Karpas-422 (cell line): ENCODE measurements at places on chromosomes 7 and 10. TPM values are rescaled to one million over a fixed set of nuclear protein-coding genes. Genes with fewer than 3 reads are reported as not detected.

SYT15B gene
- 0.11 TPM in 1 of 2 replicates, not detected in the other for total RNA-seq

DNA sequence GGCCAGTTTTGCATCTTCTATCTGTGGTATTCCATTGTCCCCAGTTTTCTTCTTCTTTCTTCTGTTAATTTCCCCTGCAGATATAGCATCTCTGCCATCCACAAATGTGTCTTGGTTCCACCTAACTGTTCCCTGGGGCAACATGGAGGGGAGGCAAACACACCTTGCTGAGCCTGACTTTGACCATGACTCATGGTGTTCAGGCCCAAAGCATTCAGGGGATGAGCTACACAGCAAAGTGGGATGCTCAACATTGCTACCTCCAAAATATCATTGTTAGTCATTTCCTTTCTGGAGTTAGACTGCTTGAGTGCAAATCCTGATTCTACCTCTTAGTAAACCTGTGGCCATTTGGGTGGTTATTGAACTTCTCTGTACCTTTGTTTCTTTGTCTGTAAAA is 542.7 kb downstream of the LRMDA start:
- no peak for DNase-seq

PCGF6 gene
- total RNA-seq: 7.6 and 10.7 TPM in 2 replicates

NKX2-3 gene
- total RNA-seq: not detected in 2 replicates

DNA sequence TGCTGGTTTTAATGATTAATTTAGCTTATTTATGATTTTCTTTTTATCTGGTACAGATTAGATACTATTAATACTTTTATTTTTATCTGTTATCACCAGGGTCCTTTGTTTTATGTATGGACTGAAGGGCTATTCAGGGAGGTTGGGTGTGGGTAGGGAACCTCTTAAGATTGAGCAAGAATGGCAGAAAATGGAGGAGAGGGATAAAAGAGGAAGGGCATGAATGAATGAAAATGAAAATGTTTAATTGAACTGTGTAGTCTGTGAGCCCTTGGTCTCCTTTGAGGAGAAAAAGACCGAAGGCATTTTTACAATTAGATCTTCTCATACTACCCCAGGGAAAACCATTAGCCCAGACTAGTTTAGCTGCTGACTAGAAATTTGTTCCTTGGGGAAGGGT is 93.1 kb downstream of the CDK14 start:
- DNase-seq: peak; percentile 49

GRCh38 chr10:32951111-32951510 is 6.9 kb downstream of the ITGB1 start:
- peak; percentile 49 for DNase-seq

INSIG1 gene
- 201 and 249 TPM in 2 replicates for total RNA-seq

DNA sequence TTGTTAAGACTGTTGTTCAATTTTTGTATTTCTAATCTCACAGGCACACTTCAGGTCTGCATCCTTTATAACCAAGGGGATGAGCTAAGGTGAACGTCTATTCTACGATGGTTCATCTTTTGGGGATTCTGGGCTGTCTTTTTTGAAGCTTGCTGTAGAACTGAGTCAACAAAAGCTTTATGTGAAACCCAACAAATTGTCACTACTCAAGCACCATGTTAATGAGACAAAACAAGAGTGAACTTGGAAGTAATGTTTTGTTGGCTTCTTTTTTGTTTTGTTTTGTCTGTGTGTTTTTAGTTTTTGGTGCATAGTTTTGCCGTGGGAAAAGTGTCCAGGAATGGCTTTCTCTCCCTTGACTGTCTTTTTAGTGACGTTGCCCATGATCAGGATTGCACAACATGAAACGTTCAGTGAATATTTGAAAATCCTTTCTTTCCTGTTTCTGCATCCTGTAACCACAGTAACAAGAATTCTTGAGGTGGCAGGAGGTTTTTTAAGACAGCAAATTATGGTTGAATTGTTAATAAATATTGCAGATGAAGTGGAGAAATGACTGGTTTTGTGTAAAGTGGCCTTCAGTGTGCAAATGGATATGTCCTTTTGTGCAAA is 65.6 kb downstream of the WIPF3 start:
- no peak for DNase-seq

DNA sequence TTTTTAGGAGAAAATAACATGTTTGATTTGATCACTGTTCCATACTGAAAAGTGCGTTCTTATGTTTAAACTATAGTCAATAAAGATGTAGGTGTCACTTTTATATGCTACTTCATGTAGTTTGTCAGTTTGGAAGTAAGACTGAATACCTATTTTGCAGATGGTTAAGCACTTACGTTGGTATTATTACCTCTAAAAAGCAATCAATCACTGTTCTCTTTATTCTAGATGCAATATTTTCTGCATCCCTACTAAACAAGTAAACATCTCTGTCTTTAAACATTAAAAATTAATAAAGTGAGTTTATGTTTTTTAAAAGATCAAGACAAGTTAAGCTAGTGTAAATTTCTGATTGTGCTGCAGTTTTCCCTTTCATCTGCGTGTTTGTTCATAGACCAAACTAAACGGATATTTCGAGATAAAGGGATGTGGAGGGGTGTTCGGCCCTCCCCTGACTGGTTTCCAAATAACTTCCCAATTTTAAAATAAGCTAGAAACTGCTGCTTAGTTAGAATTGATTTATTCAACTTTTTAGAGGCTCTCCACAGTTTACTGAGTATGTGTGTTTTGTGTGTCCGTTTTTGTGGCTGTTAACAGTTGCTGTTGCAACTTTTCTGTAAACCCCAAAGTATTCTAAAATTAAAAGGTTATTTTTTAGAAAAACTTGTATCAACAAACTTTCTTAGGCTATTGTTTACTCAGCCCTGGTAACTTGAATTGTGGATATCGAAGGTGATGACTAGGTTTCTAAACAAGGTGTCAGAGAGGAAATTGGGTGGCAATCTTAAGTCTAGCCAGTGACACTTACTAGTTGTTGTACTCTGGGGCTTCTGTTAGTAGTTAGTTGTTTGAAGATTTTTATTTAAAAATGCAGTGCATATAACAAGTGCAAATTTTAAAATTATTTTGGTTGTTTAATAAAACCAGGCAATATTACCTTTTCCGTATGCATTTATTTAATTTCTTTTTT is 974 bp downstream of the KIF11 start:
- peak; percentile 49 for DNase-seq

DNA sequence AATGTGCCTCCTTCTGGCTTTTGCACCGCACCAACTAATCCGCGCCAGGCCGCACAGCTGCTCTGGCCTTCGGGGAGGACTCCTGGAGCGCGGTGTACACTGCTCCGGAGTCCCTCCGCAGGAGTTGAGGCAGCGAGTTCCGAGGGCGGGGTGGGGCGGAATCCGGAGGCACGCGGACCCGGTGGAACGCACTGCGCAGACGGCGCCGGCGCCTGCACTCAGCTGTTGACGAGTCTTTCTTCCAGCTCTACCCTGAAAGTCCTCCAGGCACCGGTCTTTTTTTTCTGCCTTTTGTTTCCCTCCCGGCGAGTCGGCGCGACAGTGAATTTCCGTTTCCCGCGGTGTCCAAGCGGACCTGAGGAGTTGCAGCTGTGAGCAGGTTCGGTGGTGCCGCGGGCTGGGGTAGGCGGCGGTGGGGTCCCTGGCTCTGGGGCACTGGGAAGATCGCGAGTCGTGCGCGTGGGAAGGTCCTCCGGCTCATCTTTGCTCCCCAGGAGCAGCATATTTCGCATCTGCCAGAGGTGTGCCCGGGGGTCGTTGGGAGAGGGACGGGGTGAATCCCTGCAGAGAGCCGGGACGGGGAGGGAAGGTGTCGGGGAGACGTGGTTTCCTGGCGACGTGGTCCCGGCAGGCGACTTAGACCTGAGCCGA is 44.1 kb downstream of the SFTPD start:
- DNase-seq: no peak

GRCh38 chr7:107326061-107326460 is 143.8 kb upstream of the GPR22 start:
- no peak for DNase-seq

ZCCHC24 gene
- 0.60 and 0.61 TPM in 2 replicates for total RNA-seq

GRCh38 chr7:28112883-28113540 is 67.6 kb downstream of the JAZF1 start:
- no peak for DNase-seq

DNA sequence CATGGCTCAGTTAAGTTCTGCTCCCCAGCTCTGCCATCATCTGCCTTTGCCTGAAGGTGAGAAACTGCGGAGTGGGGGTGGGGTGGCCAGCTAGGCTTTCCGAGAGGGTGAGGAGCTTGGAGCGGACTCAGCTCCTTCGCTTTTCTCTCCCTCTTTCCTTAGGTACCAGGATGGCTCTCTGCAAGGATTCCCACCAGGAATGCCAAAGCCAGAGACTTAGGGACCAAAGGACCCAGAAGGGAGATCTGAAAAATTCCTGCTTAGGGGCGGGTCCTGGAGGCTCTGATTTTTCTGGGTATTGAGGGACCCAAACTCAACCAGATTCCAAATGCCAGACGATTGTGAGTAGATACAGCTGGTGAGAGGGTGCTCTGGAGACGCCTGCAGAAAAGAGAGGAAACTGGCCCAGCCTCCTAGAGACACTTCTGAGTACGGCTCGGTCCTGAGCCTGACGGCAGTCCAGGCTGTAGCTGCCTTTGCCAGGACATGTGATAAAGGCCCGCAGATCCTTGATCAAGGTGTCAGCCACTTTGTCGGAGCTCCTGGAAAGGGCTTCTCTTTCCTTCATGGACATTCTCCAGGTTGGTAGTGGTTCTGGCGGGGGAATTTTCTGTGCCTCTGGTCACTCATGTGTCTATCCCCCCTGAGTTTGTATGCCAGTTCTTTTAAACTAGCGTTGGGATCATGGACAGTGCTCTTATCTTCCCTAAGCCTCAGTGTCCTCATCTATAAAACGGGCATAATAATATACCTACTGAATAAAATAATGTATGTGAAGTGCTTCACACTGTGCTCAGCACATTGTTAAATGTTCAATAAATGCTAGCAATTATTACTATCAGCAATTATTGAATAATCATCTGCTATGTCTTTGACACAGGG is 42.5 kb upstream of the BTRC start:
- DNase-seq: no peak

DNA sequence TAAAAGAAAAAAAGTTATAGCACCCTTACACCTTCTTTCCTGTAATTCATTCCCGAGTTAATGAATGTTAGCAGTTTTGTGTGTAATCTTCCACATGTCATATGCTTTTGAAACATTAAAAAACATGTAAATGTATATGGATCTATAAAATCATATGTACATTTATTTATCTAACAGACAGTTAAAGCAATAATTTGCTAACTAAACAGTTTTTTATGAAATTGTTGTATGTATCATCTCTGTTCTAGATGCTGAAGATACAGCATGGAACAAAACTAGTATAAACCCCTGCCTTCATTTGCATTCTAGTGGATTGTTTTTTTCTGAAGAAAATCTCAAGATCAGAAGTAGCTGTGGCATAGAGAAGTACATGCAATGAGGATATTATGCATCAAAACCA is 165.0 kb downstream of the POU6F2 start:
- DNase-seq: no peak

- peak; percentile 77 for DNase-seq
Measured at GRCh38 chr10:60964257-60965235, 20.6 kb upstream of the RHOBTB1 start.

GRCh38 chr7:108329514-108329913 is 126.7 kb downstream of the NRCAM start:
- DNase-seq: no peak

- no peak for DNase-seq
Measured at GRCh38 chr7:122256046-122256445, 48.5 kb downstream of the FEZF1 start.

LRRC61 gene
- 4.1 and 16.5 TPM in 2 replicates for total RNA-seq

TNS3 gene
- total RNA-seq: 56.6 and 60.5 TPM in 2 replicates

DNA sequence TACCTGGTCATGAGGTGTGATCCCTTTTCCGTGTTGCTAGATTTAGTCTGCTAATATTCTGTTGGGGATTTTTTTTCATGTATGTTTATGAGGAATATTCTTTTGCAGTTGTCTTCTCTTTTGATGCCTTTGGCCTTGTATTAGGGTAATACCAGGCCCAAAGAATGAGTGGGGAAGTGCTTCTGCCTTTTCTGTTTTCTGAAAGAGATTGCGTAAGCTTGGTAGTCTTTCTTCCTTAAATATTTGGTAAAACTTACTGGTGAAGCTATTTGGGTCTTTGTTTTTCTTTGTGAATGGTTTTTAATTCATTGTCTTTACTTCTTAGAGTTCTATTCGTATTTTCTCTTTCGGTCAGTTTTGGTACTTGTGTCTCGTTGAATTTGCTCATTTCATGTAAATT is 51.1 kb downstream of the SHH start:
- DNase-seq: no peak

NME8 gene
- not detected in 2 replicates for total RNA-seq

GIMAP8 gene
- total RNA-seq: not detected in 2 replicates

- DNase-seq: no peak
Measured at GRCh38 chr10:123604506-123604905, 61.6 kb upstream of the GPR26 start.

GRCh38 chr10:32995066-32995622 is 37.1 kb upstream of the ITGB1 start:
- no peak for DNase-seq

GRCh38 chr7:142606081-142606480 is 143.2 kb upstream of the PRSS1 start:
- no peak for DNase-seq

DNA sequence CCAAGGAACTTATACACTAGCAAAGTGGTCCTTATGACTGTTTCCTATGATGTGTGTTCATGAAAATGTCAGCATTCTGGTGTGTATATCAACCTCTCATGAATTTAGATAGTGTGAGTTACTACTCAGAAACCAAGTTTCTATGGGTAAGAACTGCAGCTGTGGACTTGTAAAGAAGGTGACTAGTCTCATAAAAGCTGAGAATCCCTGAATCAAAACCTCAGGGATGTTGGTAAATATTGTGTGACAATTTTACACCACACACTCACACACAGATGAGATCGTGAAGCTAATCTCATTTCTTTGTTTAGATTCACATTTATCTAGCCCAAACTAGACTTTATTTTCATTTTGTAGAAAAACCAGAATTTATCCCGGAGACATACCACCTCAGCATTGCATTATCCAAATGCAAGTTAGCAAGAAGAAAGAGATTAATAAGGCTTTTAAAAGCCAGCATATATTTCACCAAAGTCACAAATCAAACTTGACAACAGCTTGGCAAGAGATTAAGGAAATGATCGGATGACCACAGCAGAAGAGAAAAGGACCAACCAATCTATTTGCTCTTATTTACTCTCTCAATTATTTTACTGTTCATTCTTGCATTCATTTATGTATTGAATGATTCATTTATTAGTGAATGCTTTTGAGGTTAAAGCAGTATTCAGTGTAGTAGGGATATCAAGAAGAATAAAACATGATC is 92.9 kb downstream of the PLXDC2 start:
- DNase-seq: no peak

DNA sequence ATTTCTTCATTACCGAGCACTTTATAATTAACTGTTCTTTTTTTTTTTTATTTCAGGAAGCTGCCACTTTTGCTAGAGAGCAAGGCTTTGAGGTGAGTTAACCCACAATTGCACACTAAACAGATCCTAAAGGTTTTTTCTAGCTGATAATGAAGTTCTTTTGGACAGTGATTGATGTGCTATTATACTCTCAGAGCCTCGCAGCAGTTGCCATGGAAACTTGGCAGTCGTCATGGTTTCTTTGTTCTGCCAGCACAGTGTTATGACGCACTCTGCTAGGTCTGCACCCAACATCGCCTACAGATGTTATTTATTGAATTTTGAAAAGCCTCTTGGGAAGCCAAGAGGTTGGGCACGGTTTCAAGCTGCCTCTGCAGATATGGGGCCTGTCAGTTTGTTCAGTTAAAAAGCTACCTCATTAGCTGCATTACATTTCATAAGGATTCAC is 237.2 kb upstream of the KAT6B start:
- DNase-seq: peak; percentile 98
